ENCODE measurements at places on chromosomes 11 and 22.

- DNase-seq = no peak
Measured at GRCh38 chr22:46931881-46932280, 169.4 kb downstream of the TBC1D22A start.

- DNase-seq = no peak
Measured at GRCh38 chr11:27294654-27295053, 68.4 kb downstream of the CCDC34 start.

- no peak for DNase-seq
Measured at GRCh38 chr22:48872271-48873190, 955.1 kb downstream of the BRD1 start.

DNA sequence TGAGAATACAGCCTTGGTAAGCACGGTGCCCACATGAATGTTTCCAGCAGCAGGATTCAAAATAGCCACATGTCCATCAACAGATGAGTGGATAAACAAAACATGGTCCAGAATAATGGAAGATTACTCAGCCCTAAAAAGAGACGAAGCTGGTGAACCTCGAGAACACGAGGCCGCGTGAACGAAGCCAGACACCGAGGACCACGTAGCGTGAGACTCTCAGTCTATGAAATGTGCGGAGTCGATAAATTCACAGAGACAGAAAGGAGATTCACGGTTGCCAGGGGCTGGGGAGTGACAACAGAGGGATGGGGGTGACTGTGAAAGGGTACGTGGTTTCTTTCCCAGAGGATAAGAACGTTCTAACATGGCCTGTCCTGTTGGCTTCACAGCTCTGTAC is 2.9 kb upstream of the ASCL2 start:
- no peak for DNase-seq

DNA sequence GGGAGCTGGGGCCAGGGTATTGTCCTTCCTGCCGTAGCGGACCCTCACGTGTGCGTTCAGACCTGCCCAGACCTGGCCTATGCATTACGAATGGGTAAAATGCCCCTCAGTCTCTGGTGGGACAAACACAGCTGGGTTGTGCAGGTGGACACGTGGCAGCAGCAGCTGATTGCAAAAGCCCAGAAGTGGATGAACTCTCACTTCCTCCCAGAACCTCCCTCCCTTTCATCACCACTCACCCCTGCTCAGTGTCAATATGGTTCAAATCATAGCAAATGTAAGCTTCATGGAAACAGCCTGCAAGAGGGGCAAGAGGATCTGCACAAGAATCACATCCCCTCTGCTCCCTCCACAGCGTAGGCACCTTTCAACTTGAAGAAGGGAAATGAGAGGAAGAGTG is 352.1 kb downstream of the OPCML start:
- DNase-seq = no peak

GRCh38 chr11:84437071-84437980 is 1151.2 kb upstream of the CCDC90B start:
- no peak for DNase-seq

GRCh38 chr11:67020949-67021348 is 2.0 kb upstream of the SYT12 start:
- no peak for DNase-seq

DNA sequence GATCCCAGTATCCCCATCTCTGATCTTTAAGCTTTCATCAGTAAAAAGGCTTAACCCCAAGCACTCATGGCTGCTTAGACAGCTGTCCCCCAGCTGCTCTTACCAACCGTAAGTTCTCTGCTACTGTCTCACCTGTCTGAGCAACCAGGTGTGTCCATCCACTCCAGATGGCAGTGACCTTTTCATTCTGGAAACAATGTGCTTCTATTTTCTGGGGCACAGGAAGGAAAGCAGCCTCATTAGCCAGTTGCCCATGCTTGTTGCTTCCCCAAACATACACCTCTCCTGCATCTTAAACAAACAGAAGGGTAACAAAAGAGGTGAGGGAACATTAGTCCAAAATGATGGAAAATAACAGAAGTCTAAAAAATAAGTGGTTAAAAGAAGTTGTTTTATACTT is 24.4 kb downstream of the SERGEF start:
- no peak for DNase-seq

GRCh38 chr11:396511-396947 is 2.5 kb downstream of the PKP3 start:
- no peak for DNase-seq

DNA sequence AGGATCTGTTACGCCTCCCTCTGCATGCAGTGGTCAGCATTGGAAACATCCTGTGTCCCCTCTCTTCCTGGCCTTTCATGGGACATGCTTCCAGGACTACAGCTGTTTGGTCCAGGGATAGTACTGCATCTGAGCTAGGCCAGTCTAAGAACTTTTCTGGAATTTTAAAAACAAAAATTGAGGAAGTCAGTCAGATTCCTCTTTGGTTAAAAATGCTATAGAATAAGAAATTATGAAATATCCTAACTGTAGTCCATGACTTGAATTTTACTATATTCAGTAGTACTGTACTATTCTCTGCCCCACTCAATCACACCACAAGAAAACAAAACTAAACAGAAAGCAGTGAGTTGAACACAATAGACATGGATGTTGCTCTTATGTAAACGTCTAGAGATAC is 201.0 kb upstream of the CADM1 start:
- no peak for DNase-seq

DNA sequence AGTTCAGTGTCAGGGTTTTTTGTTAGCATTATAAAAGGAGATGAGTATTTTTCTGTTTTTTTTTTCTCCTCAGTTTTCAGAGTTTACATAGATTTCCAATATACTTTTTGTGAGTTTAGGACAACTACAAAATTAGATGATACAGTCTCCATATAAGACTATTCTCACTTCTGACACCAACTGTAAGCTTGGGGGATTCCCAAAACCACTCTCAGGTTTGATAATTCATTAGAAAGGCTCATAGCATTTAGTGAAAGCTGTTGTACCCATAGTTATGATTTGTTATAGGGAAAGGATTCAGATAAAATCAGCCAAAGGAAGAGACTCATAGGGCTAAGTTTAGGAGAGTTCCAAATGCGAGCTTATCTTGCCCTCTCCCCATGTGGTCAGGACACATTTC is 24.1 kb downstream of the CUL5 start:
- no peak for DNase-seq

- no peak for DNase-seq
Measured at GRCh38 chr11:2688381-2689231, 11.2 kb downstream of the KCNQ1OT1 start.

DNA sequence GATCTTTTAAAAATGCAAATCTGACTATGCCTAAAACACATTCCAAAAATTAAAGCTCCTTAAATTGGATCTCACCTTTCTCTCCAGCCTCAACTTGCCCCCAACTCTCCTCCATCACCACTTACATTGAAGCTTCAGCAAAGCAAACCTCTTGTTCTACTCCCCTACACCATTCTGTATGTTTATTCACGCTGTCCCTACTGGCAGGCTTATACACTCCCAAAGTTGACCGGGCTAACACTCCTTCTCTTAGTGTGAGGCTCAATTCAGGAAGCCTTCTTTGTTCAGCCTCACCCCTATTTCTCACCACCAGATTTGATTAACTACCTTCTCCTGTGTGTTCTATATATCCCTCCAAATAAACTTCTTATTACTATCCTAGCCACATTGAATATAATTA is 1.8 kb upstream of the GDPD4 start:
- no peak for DNase-seq

DNA sequence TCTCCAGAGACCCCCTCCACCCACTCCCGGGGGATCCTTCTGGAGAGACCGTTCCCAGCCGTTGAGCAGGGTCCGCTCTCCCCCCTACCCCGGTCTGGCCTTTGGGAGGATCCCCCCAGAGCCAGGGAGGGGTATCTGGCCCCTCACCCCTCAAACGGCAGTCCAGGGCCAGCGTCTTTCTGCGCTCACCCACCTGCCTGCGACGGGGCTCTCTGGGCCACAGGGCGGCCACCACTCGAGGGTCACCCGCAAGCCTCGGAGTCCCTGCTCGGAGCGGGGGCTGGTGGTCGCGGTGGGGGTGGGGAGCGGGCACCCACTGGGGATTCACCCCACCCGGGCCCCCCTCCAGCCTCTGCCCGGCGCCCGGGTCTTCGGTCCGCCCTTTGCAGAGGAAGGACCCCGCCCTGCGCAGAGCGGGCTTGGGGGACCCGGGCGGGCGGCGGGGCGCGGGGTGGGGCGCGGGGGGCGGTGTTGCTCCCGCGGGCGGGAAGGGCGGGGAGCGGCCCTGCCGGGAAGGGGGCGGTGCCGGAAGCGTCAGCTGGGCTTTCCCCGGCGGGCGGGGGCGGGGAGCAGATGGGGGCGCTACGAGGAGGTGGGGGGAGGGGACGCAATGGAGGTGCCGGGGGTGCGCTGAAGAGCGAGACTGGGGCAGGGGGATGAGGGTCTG is 16.6 kb downstream of the CRELD2 start:
- no peak for DNase-seq

All from AG04450 (cell line).